ENCODE measurements at places on chromosomes 13 and 19.

DNA sequence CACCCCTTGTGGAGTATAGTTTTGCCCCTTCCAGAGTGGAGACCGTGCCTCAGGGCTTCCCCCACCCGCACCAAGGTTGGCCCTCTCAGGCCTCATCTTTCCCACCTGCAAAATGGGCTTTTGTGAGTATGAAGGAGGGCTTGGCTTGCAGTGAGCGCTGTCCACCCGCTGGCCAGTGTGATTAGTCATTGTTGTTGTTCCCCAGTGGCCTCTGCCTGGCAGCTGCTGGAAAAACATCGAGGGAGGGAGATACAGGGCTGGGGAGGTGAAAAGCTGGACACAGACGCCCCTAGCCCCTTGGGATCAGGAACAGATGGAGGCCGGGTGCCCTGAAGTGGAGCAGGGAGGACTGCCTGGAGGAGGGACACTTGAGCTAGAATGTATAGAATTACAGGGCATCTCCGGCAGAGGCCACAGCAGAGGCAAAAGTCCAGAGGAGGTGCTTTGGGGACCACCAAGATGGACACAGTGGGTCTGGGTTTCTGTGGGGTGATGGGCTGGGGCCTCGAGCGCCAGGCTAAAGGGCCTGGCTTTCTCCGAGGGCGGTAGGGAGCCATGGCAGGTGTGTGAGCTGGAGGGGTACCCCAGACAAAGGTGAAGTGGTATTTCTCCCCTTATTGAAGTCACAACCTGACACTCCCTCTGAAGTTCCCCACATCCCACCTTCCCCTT, 3.9 kb upstream of the IL12RB1 start:
- DNase-seq: peak; percentile 19

DNA sequence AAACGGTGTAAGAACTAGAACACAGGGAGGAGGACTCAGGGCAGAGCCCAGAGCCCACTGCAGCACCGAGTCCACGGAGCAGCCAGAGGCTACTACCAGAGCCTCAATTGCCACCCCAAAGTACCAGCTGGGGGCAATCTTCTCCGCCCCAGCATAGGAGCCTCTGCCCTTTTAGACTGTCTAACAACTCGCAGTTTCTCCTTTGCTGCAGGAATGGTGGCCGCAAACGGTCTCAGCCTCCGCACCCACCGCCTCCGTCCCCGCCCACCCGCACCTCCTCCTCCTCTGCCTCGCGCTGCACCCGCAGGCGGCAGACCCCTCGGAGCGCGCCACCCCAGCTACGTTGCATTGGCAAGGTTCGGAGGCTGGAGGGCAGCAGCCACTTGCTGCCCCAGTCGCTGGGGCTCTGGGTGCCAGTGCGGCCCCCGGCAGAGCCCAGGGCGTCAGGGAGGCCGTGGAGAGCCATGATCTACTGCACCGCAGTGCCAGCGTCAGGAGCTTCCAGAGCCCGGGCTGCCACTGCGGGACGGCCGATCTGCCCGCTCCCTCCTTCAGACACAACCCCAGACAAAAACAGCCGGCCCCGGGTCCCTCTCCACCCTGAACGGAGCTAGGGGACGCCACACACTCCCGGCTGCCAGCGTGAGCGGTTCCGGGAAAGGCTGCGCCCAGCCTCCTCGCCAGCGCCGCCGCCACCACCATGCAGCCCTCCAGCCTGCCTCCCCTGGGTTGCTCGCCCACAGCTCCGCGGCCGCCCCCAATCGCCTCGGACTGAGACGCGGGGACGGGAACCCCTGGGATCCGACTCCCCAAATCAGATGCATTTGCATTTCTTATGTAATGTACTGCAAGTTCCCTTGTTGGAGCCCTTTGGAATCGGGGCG, 1.8 kb downstream of the FGF14 start:
- no peak for DNase-seq

GRCh38 chr19:2186071-2186846, 22.5 kb downstream of the DOT1L start:
- DNase-seq: peak; percentile 84

- DNase-seq: no peak
Observed at GRCh38 chr13:112475889-112476288, 99.7 kb downstream of the SPACA7 start.

- DNase-seq: no peak
Observed at GRCh38 chr13:109331011-109331433, 455.4 kb downstream of the IRS2 start.

DNA sequence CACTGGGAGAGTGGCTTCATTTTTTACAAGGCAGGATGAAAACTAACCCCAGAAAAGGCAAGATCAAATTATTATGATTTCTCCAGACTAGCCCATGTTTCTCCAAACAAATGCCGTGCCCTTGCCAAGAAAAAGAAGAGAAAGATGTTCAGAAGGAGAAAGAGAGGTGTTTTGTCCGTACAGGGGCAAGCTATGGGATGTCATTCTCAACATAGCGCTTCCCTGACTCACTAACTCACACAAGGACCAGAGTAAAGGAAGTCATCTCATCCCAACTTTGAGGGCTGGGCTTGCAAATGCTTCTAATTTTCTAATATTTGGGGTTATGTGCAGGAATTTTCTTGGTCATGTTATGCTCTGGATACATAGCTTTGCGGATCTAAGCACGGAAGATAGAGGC, 224.2 kb upstream of the MAB21L1 start:
- DNase-seq: no peak

- DNase-seq: no peak
Observed at GRCh38 chr19:18496167-18496979, 25.5 kb downstream of the ELL start.

GRCh38 chr19:29676586-29676985, 11.3 kb downstream of the PLEKHF1 start:
- no peak for DNase-seq

DNA sequence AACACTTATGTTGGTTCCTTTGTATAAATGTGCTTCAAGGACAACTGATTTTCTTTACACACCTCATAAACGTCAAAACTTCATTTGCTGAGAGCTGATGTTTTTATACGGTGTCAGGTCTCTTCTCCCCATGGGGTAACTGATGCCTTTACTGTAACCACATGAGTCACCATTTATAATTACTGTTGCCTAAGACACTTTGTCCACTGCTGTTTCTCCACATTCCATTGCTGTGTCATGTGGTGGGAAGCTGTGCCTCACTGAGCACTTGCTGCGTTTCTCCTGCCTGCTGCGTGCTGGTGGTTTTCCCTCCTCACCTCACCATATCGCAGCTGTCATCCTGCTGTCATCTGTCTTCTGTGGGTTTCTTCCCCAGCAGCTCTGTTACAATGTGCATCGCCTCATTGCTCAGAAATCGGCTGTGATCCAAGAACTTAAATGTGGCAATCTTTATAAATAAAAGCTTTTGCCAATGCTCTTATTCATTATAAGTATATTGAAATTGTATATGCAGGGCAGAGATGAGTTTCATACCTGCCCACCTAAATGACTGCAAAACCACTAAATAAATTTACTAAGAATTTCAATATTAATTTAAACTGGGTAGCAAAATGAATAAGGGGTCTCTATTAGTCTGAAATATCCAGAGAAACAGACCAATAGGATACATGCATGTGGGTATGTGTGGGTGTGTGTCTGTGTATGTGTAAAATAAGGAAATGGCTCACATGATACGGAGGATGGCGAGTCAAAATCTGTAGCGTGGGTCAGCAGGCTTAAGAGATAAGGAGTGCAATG, 547.0 kb upstream of the SLITRK5 start:
- DNase-seq: no peak

GRCh38 chr13:54999399-54999907, 1970.8 kb downstream of the OLFM4 start:
- DNase-seq: no peak

GRCh38 chr13:67001363-67001762, 228.8 kb downstream of the PCDH9 start:
- no peak for DNase-seq

DNA sequence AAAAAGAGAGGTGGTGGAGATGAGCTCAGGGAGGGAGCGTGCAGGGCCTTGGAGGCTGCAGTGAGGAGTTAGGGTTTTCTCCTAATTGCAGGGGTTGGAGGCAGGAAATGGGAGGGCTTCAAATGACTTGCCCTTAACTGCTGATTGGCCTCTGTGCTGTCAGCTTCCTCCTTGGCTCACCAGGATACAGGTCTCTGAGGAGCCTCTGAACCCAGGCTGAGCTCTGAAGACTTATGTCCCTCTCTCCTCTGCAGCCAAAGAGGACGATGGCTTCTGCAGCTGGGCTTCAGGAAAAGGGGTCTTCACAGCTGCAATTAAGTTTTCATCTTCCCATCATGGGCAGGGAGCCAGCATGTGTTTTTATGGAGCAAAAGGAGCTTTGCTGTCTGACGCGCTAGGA, 6.7 kb upstream of the RANBP3 start:
- no peak for DNase-seq

DNA sequence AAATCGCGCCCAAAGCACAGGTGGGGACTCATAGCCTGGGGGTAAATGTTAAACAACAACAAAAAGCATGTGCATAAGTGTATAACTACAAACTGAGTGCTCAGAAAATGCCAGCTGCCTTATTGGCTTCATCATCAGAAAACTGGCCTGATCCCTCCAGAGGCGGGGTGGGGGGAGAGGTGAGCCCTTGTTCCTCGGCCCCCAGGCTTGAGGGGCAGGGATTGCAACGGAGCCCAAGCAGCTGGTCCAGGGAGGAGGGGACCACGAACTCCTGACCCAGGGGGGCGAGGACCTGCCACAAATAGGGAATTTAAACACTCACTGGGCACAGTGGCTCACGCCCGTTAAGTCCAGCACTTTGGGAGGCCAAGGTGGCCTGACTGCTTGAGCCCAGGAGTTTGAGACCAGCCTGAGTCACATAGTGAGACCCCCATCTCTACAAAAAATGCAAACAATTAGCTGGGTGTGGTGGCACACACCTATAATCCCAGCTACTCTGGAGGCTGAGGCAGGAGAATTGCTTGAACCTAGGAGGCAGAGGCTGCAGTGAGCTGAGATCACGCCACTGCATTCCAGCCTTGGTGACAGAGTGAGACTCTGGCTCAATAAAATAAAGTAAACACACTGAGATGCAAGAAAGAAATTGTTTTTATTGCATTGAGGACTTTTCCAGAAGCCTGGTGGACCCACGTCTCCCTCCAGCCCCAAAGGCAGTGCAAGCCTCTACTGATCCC, 8.7 kb downstream of the SIRT6 start:
- DNase-seq: no peak

DNA sequence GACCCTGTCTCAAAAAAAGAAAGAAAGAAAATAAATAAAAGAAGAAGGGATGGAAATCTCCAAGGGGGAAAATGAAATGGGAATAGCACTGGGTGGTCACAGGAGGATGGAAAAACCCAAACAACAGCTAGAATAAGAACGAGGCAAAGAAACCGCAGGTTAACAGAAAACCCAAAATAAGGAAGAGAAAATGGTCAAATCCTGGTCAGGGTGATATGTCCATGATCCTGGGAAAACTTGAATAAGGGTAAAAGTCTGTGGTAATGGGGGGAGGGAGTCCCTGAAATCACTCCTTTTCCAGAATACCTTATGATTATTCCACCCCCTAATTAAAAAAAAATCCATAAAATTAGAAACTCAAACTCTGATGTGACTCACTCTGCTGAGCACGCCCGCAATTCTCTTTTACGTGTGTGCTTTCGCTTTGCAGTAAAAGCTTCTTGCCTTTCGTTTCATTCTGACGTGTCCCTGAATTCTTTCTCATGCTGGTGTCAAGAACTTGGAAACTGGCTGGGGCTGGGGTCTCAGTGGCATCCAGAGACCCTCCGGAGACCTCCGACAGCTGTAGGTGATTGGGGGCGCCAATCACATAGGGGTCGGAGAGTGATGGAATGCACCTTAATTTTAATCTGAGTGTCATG, 4.3 kb upstream of the NAXD start:
- no peak for DNase-seq

DNA sequence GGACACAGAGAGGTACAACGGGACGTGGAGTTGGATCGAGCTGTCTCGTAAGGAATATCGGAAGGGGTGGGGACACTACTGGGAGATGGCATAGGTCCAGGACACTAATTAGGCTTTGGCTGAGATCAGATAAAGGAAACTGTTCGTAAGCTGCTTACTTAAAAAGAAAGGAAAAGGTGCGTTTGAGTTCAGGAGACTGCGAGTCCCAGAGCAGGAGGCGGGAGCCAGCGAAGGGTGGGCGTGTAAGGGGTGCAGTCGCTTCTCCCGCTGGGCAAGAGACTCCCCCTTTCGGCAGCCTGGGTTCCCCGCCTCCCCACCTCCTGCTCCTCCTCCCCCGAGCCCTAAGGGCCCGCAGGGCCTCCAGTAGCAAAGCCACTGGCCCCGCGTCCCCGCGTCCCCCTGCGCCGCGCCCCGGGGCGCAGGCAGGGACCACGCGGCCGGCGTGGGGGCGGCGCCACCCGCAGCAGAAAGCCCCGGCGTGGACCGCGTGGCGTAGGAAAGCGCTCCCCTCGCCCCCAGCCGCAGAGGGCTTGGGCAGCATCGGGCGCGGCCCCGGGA, 547 bp downstream of the ABCC4 start:
- DNase-seq: peak; percentile 63

GRCh38 chr19:51599084-51599483, 28.0 kb downstream of the ZNF175 start:
- no peak for DNase-seq

DNA sequence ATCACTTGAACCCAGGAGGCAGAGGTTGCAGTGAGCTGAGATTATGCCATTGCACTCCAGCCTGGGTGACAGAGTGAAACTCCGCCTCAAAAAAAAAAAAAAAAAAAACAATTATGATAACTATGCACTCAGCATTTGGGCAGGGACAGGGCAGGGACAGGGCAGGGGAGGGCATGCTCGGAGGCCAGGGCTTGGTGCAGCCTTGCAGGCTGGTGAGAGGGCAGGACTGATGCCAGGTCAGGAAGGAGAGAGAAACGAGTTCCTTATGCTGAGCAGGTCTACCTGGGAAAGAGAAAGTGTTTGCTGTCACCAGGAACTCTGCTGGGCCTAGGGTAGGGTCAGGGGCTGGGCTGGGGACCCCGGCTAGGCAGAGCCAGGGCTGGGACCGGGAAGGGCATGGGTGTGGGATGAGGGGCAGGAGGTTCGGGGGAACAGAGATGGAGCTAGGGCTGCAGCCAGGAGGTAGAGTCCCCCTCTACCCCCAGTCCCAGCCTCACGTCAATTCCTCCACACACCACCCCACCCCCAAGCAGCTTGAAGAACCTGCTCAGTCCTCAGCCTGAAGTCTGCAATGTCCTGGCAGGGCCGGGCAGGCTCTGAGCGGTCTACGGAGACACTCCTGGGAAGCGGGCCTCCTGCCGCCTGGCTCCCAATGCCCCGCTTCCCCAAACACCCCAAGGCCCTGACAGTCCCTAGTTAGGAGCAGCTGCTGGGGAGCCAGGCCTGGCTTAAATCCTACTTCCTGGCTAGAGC, 2.8 kb downstream of the FXYD3 start:
- no peak for DNase-seq

DNA sequence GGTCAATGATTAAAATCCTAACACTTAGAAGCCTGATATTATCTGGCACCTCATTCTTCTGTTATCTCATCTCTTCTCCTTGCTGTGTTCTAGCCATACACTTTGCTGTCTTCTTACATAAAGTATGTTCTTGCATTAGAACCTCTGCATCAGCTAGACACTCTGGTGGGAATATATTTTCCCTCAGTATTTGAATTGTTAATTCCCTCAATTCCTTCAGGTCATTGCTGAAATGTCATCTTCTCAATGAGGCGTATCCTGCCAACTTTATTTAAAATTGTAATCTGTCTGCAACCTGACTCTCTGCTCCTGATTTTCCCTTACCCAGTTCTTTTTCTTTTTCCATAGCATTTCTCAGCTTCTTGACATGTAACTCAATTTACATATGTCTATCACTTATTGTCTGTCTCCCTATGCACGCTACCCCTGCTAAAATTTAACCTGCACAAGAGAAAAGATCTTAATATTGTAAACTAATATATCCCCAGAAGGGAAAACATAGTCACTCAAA, 138.2 kb downstream of the UGGT2 start:
- no peak for DNase-seq
